Stimulated activated CD4-positive, alpha-beta T cell treated with anti-CD3 and anti-CD28 coated beads, Interleukin-2, amount 100 ng/mL, for 24 hours (primary cell): ENCODE measurements at places on chromosomes 6 and 20.

DNA sequence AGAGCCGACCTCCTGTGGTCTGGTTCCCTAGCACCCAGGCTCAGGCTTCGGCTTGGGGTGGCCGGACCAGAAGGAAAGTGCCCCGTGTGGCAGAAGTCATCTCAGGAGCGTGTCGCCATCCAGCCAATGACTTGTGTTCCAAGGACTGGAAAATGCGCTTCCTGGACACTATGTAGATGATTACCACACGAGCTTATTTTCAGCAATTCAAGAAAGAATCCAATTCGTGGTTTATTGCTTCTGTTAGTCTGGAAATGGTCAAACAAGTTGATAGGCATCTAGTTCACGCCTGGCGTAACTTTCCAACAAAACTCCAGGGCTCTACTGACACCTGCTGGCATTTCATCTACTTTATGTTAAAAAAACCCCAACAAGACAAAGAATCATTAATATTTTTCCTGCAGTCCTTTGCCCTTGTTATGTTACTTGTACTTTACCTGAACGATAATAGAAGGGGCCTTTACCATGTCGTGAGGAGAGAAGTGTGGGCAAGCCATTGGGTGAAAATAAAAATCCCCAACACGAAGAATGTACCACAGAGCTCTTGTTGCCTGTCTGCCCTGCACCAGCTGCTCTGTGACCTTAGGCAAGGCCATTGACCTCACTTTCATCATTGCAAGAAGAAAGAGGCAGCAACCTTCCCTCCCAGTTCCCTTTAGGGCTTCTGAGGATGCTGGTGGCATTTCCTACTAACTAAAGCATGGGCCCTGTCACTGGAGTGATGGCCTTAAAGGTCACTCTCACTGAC is 154.7 kb upstream of the LAMP5 start:
- no peak for DNase-seq

GRCh38 chr20:32702706-32703425 is 29.1 kb upstream of the C20orf203 start:
- no peak for DNase-seq

DNA sequence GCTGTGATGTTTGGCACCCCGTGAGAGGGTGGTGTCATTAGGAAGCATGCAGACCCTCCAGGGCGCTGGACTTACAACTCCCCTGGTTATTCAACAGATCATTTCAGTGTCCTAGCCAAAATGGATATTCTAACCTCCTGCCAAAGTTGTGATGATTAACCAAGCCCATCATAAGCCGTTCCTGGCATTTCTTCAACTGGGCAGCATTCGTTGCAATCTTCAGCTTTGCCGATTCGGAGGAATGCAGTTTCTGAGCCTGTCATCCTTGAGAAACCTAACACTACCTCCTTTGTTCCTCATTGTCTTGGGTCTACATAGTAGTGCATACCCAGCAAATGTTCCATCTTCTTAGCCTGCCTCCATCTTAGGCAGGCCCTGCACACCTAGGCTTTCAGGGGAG is 79.2 kb upstream of the MAP3K4 start:
- DNase-seq, result no peak

GRCh38 chr6:146949425-146949824 is 254.8 kb upstream of the STXBP5 start:
- DNase-seq, result no peak

DNA sequence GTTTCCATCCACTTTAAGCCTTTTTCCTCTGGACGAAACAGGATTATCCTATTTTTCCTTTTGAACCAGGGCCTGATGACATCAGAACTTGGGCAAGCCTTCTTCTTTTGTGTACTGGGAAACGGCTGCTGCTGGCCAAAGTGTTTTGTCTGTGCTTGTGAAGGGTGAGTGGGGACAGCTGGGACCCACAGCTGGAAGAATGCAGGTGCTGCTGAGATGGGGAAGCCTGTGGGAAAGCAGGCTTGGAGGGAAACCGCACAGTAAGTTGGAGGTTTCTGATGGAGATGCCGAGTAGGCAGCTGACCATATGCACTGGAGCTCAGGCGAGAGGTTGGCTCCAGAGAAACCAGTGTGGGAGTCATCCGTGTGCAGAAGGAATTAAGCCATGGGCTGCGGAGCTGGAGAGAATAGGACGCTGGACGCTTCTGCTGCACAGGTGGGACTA is 8.5 kb upstream of the PSMG4 start:
- DNase-seq, result no peak

DNA sequence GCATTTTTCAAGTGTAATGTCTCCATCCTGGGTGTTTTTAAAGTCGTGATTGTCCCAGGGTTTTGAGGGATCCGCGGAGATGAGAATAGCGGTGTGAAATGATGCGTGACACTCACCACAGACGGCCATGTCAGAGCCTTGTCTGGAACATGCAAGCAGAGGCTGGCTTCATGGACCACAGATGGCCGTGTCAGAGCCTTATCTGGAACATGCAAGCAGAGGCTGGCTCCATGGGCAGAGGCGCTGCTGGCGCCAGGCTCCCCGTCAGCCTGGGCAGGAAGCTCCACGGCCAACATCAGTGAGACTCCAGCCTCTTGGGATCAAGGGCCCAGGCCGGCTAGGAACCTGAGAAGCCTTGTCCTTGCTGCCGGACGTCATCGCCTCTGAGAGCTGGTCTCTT is 7.7 kb upstream of the MRGBP start:
- DNase-seq, result no peak

DNA sequence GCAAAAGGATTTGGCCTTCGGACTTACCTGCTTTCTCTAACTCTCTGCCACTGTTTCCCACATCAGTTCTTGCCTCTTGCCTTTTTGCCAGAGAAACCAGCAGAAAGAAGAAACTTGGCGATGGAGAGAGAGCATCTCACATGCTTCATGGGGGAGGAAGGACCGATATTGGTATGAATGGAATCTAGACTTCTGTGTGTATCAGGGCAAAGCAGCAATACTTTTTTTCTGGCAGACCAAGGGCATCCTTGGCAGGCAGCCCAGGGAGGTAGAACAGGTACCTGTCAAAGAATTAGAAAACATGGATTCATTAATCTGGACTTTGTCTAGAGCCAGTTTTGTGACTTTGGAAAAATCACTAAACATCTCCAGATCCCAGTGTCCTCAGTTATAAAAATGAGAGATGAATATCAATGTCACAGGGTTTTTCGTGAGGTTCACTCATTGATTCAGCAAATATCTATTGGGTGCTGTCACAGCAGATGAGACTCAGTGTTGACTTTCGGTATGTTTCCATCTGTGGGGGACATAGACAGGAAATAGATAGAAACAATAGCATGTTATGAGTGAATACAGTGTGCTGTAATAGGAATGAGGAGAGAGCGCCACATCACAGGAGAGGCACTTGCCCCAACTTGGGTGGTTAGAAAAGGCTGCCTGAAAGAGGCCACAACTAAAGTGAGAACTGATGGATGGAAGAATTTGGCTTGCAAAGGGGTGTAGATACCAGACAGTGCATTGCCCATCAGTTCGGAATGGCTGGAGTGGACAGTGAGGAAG is 114.1 kb downstream of the CD83 start:
- no peak for DNase-seq

DNA sequence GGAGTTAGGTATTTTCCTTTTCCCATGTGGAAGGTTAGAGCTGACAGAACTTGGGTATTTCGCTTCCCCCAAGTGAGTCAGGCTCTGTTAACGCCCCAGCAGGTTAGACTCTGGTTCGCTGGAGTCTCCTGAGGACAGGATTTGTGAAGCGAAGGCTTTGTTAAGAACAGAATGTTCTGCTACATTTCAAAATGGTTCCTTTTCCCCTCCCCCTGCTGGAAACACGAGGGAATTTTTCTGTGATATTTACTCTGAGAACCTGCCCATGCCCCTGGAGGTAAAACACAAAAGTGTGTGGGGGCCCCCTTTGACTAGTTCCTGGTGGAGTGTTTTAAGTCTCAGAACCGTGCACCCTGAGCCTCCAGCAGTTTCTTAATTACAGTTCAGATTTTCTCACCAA is 731.4 kb upstream of the CITED2 start:
- DNase-seq, result no peak

DNA sequence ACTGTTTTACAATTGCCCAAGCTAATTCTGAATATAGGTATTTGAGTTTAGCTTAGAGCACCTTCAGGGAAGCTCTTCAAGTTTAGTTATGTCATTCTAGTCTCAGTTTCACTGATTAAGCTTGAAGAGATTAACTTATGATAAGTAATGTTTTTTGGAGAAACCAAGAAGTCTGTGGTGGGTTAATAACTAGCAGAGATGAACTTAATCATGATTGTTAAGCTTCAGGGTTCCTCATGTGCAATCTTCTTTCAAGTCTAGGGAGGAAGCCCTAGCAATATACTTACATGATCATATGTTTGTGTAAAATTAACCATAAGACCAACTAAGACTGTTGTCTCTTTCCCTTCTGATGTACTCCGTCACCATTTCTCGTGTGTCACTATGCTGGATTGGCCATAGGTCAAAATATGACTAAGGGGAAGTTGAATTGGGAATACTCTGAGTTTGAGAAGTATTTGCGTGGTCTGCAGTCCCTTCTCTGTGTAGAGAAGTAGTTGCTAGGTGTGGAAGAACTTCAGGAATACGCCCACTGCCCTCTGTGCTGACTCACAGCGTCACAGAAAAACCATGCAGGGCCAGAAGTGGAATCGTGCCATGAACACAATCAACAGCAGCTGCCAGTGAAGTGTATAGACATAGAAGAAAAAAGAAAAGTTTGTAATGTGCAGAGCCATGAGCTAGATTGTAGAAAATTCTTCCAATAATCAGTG is 88.3 kb downstream of the SH3BGRL2 start:
- DNase-seq, result no peak

DNA sequence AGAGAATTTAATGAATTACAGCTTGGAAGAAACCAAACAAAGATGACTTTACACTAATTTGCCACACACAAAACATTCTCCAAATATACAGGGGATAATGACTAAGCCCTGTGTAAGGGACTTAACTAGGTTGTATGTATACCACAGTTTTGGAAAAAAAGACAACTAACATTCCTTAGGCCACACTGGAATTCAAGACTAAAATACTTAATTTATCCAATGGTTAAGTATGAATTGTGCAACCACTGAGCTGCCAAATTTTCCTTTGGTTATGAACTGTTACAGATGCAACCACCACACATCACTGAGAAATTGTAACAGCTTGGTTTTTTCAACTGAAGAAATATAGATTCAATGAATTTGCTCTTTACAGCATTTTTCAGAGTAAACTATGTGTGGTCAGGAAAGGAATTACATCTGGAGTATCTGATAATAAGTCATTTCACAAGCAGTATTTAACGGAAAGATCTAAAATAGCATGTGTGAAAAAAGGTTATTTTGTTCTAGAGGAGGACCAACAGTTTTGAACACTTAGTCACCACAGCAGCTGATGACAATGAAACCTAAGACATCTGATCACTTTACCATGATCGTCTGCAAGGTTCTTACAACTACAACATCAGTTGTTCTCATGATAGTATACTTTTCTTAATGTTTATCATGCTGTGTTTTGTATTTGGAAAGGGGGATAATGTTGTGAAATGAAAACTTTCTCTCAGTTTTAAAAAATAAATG is 318.8 kb downstream of the BCKDHB start:
- DNase-seq, result no peak

- DNase-seq, result peak; percentile 99
Measured at GRCh38 chr6:33391278-33391921, at the start of gene KIFC1. KIFC1 (plus strand) TSS chr6:33391823; CDS start chr6:33391986, 163 bp downstream.

GRCh38 chr20:50073500-50073899 is 39.5 kb downstream of the UBE2V1 start:
- DNase-seq, result no peak

DNA sequence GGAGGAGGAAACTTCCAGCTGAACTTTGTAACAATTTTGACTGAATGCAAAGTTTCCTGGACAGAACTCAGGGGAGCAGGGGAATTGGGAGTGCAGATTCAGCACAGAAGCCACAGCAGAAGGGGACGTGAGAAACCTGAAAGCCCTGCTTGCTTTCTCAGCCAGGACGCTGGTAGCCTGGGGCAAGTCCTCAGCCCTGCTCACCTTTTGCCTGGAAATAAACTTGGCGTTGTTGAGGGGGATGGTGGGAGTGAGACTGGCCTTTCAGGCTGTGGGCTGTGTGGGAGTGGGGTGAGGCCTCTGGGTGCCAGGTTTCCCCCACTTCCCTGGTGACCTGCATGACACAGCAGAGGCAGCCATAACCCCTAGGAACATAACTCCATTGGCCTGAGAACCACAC is 238.1 kb upstream of the HS3ST5 start:
- DNase-seq, result no peak

DNA sequence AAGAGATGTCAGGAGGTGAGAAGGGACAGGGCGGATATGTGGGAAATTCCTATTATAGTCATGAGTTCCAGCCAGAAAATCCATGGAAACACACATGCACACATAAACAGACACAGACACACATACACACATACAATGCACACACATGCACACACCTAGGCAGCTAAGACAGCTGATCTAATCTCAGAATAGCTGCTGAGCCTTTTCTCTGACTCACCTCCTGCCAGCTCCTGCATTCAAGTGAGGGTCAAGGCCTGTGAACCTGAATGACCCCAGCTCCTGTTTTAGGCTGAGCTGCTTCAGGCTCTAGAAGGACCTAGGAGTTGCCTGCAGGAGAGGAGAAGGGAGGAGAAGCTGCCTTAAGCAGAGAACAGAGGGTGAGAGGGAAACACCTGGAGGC is 21.6 kb upstream of the RAET1L start:
- DNase-seq, result no peak

- no peak for DNase-seq
Measured at GRCh38 chr6:169398342-169399105, 144.9 kb upstream of the THBS2 start.

DNA sequence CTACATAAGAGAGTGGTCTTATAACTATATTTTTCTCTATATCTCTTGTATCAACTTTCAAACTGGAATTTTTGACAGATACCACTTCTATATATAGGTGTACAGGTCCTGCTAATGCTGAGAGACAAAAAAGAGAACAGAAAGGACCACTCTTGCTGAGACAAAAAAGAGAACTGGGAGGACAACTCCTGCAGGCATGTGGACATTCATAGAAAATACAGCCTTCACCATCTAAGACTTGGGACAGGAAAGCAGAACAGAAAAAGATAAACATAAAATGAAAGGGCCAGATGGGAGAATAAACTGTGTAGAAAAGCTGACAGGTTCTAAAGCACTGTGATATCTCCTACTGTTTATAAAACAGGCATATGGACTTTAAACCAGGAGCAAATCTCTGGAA is 541.0 kb upstream of the ADGRB3 start:
- DNase-seq, result no peak

GRCh38 chr6:162862941-162863340 is 135.2 kb downstream of the PACRG start:
- no peak for DNase-seq

- DNase-seq, result no peak
Measured at GRCh38 chr6:18829272-18829870, 442.2 kb downstream of the RNF144B start.

GRCh38 chr6:150336299-150336698 is 32.5 kb upstream of the IYD start:
- no peak for DNase-seq

GRCh38 chr20:23254034-23254433 is 96.6 kb upstream of the NXT1 start:
- no peak for DNase-seq

DNA sequence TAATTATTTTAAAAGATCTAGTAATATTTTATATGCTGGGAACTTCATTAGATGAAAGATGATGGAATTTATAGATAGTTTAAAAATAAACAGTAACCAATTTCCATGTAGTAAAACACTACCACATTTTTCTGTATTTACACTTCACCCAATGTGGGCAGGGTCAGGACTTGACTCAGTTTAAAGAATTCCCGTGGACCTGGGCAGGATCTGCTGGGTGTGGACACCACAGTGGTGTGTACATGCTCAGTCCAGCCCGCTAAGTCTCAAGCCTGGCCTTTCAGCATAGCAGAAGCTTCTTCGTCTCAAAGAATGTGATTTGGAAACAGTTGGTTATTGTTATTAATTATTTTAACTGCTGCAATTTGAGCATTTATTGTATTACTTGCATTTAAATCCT is 364.2 kb downstream of the SYNE1 start:
- no peak for DNase-seq
